AG09309 (cell line): ENCODE measurements at places on chromosomes 5 and 9.
A peak's percentile ranks its signal among the peaks of the same experiment; 100 is the strongest.

DNA sequence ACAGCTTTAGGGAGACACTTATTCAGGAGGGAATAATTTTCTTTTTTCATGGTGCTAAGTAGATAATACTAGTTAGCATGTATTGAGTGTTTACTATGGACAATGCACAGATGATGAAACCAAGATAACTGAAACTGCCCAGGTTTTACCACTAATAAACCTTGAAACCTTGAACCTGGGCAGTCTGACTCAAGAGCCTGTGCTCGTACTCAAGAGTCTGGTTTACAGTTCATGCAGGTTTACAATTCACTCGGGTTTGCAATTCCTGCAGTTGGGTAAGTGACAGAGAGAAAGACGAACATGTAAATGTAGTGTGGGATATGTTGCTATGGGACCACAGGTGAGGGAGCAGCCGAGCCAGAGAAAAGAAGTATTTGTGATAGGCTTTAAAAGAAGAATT, 28.2 kb downstream of the NUP214 start:
- no peak for DNase-seq

DNA sequence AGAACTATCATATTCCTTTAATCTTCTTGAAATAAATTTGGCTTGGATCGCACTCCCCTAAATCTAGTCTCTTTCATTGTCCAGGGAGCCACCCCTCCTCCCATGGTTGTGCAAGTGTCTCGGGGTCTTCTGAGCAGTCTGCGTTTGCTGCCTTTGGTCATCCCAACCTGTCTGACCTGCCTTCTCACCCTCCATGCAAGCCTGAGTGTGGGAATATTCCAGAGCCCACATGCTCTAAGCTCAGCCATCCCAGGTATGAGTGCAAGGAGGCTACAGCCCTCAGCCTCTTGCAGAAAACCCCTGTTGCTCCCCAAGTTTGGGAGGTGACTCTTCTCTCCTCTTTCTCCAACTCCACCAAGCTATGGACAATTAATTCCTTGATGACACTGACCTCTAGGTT, 7.7 kb upstream of the CTSL start:
- DNase-seq, result no peak

DNA sequence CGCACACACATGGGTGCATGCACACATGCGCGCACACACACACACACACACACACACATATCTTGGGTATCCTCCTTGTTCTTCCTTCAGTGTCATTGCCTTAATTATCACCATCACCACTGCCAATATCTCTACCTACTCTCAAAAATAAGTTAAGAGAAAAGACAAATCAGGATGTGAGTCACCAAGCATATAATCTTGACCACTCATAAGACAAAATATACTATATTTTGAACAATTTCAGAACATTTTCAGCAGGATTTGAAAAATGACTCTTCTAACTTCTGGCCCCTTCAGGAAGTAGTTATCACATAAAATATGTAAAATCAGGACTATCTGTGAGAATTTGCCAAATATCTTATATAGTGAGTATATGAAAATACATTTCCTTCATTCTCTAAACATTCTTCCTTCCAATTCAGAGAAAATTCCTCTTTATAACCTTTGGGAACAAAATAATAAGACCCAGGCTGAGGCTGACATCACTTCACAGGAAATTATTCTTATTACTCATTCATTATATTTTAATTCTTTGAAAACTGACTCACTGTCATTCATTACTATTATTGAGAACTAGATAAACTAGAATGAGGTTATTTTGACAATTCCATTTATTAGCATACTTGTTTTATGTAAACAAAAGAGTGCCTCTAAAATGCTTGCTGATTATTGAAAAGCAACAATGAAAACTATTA, 772.0 kb upstream of the ACO1 start:
- no peak for DNase-seq

DNA sequence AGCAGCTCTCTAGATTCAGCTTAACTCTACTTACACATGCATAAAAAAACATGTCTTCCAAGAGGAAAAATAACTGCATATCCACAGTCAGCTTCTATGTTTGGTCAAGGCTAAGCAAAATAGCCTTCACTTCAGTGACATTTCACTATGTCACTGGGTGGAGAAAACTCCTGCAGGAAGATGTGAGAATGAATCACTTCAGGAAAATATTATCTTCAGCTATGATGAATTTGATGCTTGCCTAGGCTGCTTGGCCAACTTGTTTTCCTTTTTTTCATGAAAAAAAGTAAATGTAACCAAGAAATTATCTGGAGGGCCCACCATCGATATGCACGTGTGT, 143.0 kb upstream of the ZNF608 start:
- DNase-seq, result no peak

GRCh38 chr9:130770679-130771442, 64.2 kb upstream of the ABL1 start:
- peak; percentile 44 for DNase-seq

- DNase-seq, result no peak
Measured at GRCh38 chr9:126341902-126342301, 15.3 kb downstream of the MVB12B start.

- DNase-seq, result no peak
Measured at GRCh38 chr9:123438321-123438720, 82.3 kb downstream of the CRB2 start.

GRCh38 chr9:135355521-135356011, 124.0 kb upstream of the PPP1R26 start:
- DNase-seq, result no peak

DNA sequence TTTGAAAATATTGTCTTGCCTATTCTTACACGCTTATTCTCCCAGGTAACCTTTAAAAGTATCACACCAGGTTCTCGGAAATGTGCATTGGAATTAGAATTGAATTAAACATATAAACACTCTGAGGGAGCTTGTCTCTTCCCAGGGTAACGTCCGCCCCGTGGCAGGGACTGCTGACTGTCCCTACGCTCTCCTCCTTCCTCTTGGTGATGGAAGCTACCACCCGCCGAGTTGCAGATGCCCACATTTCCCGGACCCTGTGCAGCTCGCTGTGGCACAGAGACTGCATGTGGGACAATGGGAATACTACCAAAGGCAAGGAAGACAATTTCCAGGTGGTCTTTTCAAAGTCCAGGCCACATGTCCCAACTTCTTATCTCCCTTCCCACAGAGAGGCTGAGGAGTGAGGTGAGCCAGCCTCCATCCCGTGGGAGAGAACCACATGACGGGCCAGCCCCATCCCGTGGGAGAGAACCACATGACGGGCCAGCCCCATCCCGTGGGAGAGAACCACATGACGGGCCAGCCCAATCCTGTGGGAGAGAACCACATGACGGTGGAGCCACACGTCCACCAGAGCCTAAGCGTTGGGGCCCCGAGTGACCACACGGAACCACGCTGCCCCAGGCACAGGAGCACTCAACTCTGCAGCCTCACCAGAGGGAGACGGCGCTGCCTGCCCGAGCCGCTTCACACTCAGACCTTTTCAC, 249.4 kb upstream of the IRX1 start:
- no peak for DNase-seq

- no peak for DNase-seq
Measured at GRCh38 chr5:6699357-6699756, 13.9 kb upstream of the TENT4A start.

DNA sequence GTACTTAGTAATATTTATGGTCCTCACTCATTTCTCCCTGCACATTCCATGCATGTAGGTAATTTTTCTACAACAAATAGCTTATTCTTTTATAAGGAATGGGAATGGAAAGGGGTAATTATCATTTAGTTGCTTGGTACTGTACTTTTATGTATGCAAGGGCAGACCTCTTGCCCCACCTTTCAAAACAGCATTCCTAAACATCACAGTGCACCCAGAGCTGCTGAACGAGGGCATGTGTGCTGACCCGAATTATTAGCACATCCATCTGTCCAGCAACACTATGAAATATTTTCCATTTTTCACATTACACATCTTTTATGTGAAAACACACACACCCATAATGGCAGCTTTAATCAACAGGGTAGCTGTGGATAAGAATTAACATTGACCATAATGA, 228.6 kb upstream of the ARRDC3 start:
- DNase-seq, result no peak

DNA sequence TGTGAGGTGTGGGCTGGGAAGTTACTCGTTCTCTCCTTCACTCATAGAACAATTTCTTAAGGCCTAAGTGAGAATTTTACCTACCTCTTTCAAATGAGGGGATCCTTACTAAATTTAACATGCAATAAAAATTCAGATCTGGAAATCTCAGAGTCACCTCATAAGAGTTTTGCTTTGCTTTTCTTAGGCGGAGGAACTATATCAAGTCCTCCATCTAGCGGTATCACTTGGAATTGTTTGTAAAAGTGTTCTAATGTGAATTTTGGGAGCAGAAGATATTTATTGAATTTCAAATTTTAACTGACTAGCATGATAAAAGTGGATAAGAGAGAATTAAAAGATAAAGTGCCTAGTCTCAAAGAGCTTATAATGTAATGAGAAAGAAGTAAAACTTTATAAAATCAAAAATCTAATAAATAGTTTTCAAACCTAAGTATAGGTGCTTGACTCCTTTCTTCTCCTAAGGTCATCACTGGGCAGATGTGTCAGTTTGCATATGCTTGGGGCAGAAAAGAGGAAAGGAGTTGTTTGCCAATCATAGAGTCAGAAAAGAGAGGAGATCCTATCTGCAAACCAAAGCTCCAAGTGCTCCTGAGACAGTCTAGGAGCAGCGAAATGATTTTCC, 145.7 kb upstream of the DAB2 start:
- no peak for DNase-seq
